ENCODE measurements at places on chromosomes 6 and 20.

DNA sequence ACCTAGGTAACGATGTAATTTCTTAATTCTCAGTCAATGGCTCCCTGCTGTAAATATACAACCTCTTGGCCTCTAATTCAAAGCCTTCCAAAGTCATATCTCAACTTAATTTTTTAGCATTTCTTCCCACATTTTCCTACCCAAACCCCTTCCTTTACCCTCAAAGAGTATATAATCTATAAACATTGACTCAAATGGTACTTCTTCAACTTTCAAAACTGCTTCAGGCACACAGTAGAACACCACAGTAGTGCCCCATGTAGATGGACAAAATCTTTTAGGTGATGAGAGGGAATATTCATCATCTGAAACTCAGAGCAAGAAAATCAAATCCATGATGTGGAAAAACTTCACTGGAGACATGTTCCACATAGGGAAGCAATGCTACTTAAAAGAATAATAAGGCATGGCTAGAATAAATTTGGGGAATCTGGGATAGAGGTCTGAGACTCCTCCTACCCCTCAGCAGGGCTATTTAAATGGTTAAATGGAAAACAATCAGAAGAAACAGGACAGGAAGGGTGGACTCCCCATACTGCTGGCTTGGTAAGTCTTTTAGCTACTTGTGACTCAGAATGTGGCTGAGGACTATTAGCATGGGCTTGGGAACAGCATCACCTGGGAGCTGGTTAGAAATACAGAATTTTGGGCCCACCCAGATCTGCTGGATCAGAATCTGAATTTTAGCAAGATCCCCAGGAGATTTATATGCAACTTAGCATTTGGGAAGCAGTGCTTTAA, 6.4 kb downstream of the SLC22A2 start:
- no peak for DNase-seq

GRCh38 chr6:72739368-72739779, 117.5 kb downstream of the KCNQ5 start:
- no peak for DNase-seq

GRCh38 chr20:540391-541201, 3.0 kb downstream of the CSNK2A1 start:
- DNase-seq = no peak

DNA sequence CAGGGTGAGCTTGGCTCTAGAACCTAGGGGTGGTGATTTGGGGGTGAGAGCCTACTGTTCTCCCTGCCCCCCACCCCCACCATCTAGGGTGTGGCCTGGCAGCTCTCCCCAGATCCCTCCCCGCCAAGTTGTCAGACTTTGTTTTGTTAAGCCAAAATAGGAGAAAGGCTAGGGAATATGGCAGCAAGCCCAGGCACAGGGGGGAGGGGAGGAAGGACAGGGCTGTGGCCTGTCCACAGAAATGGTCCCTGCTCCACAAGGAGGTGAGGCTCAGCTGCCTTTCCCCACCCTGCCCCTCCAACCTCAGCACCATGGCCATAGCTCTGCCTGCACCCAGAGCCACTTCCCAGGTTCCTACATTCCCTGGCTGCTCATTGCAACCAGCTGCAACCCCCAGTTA, 17.2 kb downstream of the SCUBE3 start:
- DNase-seq = no peak

DNA sequence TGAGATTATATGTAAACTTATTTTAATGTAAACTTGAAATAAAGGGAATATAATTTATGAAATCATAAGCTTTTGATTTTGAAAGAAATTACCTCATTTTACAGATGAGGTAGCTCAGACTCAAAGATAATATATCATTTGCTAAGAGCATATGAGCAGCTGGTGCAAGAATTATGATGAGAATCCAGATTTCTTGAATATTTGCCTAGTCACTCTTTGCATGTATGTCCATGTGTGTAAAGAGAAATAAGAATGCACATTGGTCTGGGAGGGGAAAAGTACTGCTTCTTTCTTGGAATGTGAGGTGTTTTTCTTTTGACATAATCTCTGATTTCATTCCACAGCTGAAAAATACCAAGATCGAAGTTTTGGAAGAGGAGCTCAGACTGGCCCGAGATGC, 11.1 kb upstream of the SNRNP48 start:
- no peak for DNase-seq

- no peak for DNase-seq
Measured at GRCh38 chr6:3489027-3489757, 32.3 kb upstream of the SLC22A23 start.

- no peak for DNase-seq
Measured at GRCh38 chr6:155382338-155382685, 68.0 kb upstream of the TFB1M start.

DNA sequence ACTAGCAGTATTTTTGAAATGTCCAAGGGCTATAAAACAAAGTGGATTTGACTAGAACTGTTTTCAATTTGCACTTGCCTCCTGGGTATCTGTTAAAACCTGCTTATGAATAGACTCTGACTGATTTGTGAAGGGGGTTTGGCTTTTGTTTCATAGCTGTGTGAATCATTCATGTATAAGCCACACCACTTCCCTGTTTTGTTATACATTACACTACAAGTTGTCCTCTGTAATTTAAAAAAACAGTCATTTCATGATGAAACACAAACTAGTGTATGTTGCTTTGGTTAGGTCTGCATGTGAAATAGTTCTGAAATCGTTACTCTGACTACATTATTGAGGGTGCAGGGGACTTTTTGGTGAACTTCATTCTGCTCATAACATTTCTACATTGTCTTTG, 121.7 kb downstream of the NKAIN2 start:
- no peak for DNase-seq

DNA sequence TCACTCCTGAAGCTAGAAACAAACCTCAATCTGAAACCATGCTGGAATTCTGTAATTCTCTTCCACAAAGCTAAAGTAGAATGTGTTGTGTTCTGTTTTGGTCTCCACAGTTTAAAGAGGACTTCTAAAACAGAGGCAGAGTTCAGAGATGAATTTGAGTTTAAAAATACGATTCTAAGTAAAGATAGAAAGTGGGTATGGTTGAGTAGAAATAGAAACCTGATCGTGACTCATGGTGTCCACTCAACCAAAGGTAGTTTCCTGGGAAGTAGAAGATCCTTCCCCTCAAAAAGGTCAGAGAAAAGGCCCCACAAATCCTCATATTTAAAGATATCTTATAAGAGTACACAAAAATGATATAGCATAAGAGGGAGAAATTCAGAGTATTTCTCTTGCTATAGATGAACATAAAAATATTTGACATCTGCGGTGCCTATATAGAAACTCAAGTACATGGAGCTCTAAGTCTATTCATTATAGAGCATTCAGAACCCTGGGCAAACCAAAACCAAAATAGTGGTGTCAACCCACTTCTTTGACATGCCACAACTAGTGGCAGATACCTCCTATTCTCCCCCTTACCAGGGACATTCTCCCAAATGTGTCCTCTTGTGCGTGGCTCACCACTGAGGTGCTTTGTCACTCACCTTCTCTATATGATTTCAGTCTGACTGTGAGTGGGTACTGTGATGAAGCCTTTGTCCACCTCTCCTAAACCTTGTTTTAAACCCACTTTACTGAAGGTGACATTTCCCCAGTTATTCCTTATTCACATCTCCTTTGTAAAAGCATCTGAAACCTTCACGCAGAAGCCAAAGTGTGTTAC, 84.5 kb downstream of the PLCB1 start:
- DNase-seq = no peak

DNA sequence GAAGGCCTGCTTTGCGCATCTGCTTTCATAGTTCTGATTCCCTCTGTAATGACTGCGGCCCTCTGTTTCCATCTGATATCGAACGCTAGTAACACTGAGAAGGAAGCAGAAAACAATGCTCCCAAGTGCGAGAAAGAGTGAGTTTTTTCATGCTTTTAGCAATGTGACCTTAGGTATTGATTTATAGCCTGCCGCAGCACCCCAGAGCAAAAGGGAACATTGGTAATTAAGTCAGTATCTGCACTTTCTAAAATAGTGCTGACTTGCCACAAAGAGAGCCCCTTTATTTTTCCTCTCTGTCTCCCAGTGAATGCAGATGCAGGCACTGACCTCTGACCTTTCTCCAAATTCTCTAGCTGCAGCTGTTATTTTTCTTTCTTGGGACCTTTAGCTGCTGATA, 129.8 kb downstream of the HDGFL1 start:
- DNase-seq = no peak

DNA sequence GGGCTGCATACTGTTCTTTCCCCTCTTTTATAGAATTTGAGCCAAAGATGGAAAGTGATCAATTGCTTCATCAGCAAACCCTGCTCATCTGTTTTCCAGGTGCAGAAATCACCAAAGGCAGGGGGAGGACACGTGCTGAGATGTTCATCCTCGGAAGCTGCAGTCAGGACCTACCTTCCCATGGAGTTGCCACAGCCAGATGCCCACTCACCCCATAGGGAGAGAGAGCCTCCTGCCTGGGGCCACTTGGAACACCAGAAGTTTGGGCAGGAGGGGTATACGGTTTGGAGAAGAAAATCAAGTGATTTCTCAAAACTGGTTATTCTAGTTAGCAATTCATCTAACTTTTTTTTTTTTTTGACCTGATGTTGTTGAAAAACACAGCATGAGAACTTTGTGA, 5.3 kb upstream of the CST7 start:
- DNase-seq = no peak

GRCh38 chr20:55714736-55715135, 290.6 kb downstream of the CBLN4 start:
- DNase-seq = no peak

DNA sequence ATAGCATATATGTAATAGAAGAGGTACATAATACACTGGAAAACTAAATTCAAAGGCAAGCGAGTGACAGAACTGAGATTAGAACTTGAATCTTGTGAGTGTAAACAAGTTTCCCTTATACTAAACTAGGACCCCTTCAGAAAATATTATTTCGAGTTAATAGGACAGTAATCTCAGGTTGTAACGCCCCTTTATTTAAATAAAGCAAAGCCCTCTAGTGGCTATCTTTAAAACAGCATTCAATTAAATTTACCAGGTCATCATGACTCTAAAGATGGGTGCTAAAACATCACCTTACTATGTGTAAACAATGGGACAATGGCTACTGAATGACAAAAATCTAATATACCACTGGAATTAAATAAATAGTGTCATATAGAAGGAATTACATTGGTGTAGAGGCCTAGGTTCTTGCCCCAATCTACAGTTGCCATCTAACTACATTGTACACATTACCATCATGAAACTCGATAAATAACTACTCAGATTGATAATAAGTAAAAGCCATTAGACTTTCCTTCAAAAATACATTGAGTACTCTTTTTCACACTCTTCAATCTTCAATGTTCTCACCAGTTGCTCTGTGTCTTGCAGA, 255.4 kb upstream of the IRAK1BP1 start:
- no peak for DNase-seq

- DNase-seq = no peak
Measured at GRCh38 chr20:39865446-39865845, 823.6 kb downstream of the MAFB start.

- no peak for DNase-seq
Measured at GRCh38 chr6:117985916-117986315, 78.9 kb downstream of the SLC35F1 start.

DNA sequence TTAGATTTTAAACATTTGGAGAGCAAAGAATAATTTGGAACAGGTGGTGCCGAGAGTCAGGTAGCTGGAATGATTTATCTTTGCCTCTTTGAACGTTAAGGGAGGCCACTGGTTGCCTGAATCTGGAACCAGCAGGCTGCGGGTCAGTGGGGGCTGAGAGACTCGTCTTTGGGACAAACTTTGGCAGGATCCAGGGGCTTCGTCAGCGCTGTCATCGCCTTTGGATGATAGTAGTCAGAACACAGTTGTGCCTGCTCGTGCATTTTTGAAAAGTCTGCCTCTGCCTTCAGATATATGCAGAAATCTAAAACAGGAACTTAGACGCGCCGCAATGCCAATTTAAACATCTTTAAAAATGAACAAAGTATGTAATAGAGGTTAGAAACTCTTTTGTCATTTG, 5.0 kb downstream of the EYA2 start:
- DNase-seq = no peak

DNA sequence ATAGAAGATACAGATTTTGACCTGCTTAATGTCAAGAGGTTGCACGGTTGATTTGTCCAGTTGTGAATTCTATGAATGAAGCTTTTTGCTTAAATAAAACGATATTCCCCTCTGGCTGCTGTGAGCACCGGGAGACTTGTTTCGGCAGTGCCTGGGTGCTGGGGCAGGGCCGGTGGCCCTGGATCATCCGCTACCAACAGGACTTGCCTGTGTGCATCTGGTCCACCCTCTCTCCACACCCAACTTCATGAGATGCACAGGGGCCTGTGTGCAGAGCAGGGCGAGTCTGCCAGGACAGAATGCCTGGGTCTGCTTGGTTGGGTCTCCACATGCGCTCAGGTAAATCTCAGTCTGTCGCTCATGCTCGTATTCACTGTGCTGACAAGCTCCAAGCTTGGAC, 65.5 kb downstream of the TSHZ2 start:
- DNase-seq = no peak

DNA sequence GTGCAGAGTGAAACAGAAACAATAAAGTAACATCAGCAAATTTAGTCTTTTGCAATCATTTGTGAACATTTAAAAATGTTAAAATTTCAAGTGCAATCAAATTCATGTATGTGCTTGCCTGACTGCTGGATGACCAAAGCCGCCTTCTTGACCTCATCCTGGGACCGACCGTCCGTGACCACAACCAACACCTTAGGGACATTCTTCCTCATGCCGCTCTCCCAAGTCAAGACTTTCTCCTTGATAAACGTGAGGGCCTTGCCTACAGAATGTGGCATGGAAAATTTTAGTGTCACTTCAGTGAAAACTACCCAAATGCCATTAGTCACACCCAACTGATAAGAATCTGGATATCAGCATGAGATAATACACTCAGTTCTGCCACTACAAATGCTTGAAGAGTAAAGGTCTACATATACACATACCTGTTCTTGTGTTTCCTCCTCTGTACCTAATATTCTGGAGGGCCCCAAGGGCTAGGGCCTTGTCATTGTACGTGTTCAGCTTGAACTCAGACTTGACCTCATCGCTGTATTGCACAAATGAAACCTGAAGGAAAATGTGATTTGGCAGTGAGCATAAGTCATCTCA, 86.8 kb downstream of the COL12A1 start:
- no peak for DNase-seq

DNA sequence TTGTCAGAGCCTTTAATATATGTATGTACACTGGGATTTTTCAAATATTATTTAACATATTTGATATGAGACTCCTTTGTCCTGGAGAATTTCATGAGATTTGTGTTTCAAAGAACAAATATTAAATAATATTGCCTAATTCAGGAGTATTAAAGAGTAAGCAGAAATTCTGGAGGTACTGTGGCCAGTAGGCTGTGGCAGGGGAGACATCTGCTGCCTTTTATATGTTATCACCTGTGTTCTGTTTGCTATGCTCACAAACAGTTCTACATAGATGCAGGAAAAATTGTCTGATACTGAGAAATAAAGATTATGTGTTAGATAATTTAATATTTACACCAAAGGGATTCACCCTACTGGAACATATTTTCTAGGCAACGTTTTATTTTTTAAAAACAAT, 395.4 kb upstream of the SLC35B3 start:
- no peak for DNase-seq
